ENCODE measurements at places on chromosomes 16 and 17. TPM values are rescaled to one million over a fixed set of nuclear protein-coding genes. Genes with fewer than 3 reads are reported as not detected.

GRCh38 chr16:3474136-3474779 lies 21.0 kb downstream of the C16orf90 start:
- DNase-seq = no peak
- H3K36me3 ChIP-seq = peaks cover under 1% of the 10 kb centered on the region

- no peaks in the 10 kb centered on the region for H3K4me1 ChIP-seq
- no peak overlapping the region for H3K4me3 ChIP-seq
- no peaks in the 10 kb centered on the region for H3K27me3 ChIP-seq
- H3K27ac ChIP-seq = no peak overlapping the region
- H3K36me3 ChIP-seq = no peaks in the 10 kb centered on the region
These were observed 4.7 kb upstream of the ZNF500 start for GRCh38 chr16:4771646-4772045.

The TMEM98 gene
- total RNA-seq = 59.7 TPM

DNA sequence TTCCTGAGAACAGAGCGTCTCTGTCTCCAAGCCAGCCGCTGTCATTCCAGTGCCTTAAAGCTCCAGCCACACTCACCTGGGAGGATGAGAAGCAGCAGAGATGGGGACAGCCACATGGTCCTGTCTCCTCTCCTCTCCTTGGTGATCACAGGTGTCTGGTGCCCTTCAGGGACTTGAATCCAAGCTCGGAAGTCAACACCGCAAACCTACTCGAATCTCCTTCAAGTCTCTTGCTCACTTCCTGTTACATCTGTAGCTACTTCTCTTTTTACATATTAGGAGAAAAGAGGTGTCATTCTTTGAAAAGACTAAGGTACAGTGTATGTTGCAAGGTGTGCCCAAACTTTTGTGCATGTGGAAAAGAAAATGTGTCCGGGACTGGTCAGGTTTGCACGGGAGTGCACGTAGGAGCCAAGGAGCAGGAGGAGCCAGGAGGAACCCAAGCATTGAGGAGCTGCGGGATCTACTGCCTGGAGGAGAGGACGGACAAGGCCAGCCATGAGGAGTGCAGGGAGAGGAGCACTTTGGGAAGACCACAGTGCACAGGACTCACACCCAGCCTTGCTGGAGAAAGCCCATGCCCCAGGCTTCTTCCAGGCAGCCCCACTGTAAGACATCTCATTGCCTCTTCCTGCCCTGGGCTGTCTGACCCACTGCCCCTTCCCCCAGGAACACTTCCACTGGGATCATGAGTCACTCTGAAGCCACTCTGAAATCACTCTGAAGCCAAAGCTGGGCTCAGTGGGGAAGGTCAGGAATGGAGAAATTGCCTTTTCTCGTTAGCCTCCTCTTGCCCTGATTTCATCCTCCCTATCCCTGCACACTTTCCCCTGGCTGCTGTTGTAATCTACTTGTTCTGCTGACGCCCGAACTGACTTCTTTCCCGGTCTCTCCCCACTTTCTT lies at the start of gene CD300LD:
TSS of gene CD300LD (minus strand) at position 197 of the 904 bp plus-strand sequence. CDS start at position 116, 81 bp downstream.
- no peaks in the 10 kb centered on the region for H3K4me1 ChIP-seq
- H3K27ac ChIP-seq = no peak within 1 kb of the TSS
- H3K4me3 ChIP-seq = no peak within 1 kb of the TSS
- peaks cover 24% of the 10 kb centered on the region for H3K27me3 ChIP-seq

GRCh38 chr16:1878256-1878655 lies 6.3 kb upstream of the MEIOB start:
- no peaks in the 10 kb centered on the region for H3K27me3 ChIP-seq
- H3K4me1 ChIP-seq = no peaks in the 10 kb centered on the region
- no peak overlapping the region for H3K4me3 ChIP-seq
- H3K27ac ChIP-seq = no peak overlapping the region
- DNase-seq = no peak
- no peaks in the 10 kb centered on the region for H3K36me3 ChIP-seq

DNA sequence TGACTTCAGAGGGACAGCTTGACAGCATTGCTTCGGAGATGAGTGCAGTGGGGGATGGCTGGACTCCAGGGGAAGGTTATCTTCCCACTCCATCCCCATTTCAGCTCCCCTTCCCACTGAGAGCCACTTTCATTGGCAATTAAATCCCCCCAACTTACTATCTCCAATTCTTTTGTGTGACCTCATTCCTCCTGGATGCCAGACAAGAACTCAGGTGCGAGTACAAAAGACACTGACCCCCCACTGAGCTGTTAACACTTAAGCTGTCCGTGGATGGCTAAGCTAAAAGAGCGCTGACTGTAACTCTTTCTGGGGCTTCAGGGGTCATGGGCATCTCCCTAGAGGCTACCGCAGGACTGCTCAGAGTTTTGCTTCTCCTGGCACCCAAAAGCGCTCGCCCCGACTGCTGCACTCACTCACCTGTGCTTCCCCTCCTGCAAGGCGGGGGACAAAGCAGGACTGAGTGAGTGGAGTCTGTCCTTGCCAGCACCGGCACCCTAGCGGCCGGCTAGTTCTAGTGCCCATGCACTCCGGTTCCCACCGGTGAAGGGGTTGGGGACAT lies 44.8 kb upstream of the FBXO47 start:
- H3K4me3 ChIP-seq = no peak overlapping the region
- H3K4me1 ChIP-seq = no peaks in the 10 kb centered on the region
- H3K27ac ChIP-seq = no peak overlapping the region
- H3K36me3 ChIP-seq = no peaks in the 10 kb centered on the region

- no peaks in the 10 kb centered on the region for H3K4me1 ChIP-seq
- no peak for DNase-seq
- no peaks in the 10 kb centered on the region for H3K27me3 ChIP-seq
- H3K36me3 ChIP-seq = no peaks in the 10 kb centered on the region
- H3K4me3 ChIP-seq = no peak overlapping the region
- no peak overlapping the region for H3K27ac ChIP-seq
These were observed 581.6 kb upstream of the PSMD7 start for GRCh38 chr16:73714976-73715375.

DNA sequence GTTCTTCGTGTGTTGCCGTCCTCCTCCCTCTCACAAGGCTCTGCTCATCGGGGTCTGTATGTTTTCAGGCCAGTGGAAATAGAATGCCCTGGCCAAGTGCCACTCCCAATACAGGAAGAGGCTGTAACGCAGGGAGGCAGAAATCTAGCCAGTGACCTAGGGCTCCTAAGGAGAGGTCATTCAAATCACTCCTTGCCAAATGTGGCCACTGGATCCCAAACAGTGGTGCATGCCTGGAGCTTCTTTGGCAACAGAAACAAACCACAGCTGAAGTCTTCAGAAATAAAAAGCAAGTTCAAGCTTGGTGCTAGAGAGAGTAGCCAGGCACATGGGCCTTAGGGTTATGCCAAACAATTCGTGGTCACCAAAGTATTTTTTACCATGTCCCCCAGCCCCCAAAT lies 66.1 kb downstream of the SMG6 start:
- H3K36me3 ChIP-seq = no peaks in the 10 kb centered on the region
- DNase-seq = peak; percentile 44
- peaks cover 7% of the 10 kb centered on the region for H3K4me1 ChIP-seq
- no peaks in the 10 kb centered on the region for H3K27me3 ChIP-seq
- H3K4me3 ChIP-seq = no peak overlapping the region

The GRAP gene
- 9.8 TPM for total RNA-seq

The TEKT3 gene
- total RNA-seq = not detected

DNA sequence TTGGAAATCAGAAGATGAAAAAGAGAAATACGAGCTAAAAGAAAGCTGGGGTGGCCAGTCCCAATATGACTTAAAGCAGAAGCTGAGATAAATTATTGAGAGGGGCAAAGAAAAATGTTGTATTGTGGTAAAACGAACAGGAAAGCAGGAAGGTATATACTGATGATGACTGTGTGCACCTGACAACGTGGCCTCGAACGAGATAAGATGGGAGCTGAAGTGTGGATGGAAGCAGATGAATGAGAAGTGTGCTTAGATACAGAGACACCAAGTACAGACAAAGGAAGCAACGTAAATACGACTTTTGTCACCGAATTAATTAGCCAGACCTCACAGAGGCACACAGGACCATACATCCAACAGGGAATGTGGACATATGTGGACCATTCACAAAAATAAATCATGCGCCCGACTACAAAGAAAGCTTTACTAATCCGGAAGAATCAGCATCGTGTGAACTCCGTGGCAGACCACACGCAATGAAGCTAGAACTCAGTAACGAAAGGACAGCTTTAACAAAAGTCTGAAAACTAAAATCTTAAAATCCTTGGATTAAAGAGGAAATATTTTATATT lies 218.7 kb downstream of the RPTOR start:
- H3K4me1 ChIP-seq = no peaks in the 10 kb centered on the region
- H3K4me3 ChIP-seq = no peak overlapping the region
- H3K36me3 ChIP-seq = no peaks in the 10 kb centered on the region
- no peak for DNase-seq

Data from breast epithelium (tissue), 4 donors.